Gastroesophageal sphincter (tissue), 4 donors: ENCODE measurements at places on chromosomes 5 and 9.

- ATAC-seq, result no peak
Observed at GRCh38 chr9:92589923-92590322, 54.1 kb upstream of the ECM2 start.

GRCh38 chr9:15253197-15253596, 53.8 kb downstream of the TTC39B start:
- ATAC-seq, result no peak

- peak; percentile 58 for ATAC-seq
Observed at GRCh38 chr5:34833976-34834793, 4.8 kb upstream of the TTC23L start.

GRCh38 chr5:113435575-113435974, 786 bp upstream of the TSSK1B start:
- no peak for ATAC-seq

- ATAC-seq, result no peak
Observed at GRCh38 chr9:86830356-86830755, 117.0 kb downstream of the GAS1 start.

- ATAC-seq, result no peak
Observed at GRCh38 chr9:37340961-37341360, 81.5 kb upstream of the GRHPR start.

- ATAC-seq, result peak; percentile 64
Observed at GRCh38 chr5:140362875-140363630, 3.1 kb downstream of the SLC4A9 start.

- no peak for ATAC-seq
Observed at GRCh38 chr5:17204133-17204489, 13.3 kb upstream of the BASP1 start.

DNA sequence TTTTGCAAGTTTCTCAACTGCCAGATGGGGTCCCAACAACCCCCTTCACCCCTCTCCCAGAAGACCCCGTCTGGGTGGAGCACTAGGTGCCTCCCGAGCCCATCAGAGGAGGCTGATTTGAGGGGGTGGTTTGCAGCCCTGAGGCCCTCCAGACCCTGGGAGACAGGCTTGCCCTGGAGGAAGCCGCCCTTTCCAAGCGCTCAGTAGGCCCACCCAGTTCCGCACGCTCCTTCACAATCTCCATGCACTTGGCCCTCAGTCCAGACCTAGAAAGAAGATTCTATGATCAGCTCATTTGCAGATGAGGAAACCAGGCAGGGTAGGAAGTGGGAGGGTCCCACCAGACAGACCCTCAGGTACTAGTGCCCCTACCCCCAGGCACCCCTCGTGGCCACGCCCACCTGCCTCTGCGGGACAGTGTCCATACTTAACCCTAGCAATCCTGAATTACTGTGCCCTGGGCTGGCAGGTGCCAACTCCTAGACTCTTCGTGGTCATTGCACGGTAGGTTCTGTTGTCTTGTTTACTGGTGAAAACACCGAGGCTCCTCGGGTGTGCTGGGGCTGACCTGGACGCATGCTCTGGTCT, 22.3 kb downstream of the OR2V1 start:
- ATAC-seq, result no peak

- no peak for ATAC-seq
Observed at GRCh38 chr5:116409591-116410296, 164.9 kb downstream of the SEMA6A start.

GRCh38 chr5:167049771-167050567, 1241.5 kb upstream of the WWC1 start:
- ATAC-seq, result no peak

DNA sequence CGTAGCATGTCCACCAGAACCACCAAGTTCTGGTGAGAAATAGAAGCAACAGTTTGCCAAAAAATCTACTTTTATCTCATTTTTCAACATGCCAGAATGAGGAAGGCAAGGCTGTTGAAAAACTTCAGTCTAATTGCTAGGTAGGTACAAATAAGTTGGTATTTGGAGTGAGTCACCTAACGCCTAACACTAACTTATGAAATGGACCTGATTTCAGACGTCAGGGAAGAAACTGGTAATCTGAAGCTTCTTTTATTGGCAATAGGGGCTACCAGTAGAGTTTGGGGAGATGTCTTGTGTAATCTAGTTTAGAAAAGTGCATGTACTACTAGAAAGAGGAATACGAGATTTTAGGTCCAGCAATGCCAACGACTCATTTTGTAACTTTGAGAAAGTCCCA, 4.4 kb upstream of the PDE6A start:
- no peak for ATAC-seq

DNA sequence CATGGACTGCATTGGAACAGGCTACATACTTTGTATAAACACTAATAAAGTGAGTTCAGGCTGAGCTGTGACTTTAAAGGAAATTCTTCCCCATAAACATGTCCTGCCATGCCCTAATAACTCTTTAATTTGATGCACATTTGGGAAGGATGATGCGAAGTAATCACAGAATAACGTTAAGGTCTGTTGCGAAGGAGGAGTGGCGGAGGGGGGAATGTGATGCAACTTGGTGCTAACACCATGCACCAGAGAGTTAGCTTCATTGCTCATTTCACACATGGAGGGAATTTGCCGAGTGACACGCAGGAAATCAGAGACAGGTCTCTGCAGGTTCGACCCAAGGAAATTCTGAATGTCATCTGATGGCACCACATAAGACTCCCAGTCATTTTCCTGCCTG, 32.9 kb downstream of the SLIT3 start:
- ATAC-seq, result no peak

DNA sequence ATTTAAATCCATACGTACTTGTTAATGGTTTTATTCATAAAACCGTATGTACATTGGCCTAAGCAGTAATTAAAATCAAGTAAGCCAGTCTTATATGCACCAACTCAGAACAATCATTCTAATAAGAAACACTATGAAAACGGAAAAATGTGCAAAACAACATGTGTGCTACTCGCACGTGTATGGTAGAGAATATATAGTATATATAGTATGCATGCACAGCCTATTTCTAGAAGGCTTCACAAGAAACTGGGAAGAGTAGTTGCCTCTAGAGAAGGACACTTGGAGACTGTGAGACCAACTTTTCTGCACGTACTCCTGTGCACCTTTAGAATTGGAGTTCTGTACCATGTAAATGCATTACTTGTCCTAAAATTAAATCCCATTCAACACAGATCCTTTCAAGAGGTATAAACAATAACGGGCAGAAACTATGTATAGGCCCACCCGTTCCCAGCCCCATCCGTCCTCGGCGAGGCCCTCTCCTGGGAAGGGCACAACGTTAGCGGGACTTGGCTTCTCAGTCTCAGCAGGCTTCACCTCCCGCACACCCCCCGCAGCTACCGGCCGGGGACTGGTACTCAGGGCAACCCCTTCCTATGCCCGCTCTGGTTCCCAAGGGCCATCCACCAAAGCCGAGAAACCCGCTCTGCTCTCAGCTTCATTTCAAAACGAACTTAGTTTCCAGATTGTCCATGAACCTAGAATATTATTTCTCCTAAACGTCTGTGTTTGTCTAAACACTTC, 2.0 kb downstream of the CDC14B start:
- ATAC-seq, result no peak

GRCh38 chr9:125043631-125044030, 99.7 kb downstream of the SCAI start:
- ATAC-seq, result no peak

GRCh38 chr9:20369391-20369790, 252.9 kb downstream of the MLLT3 start:
- ATAC-seq, result no peak

DNA sequence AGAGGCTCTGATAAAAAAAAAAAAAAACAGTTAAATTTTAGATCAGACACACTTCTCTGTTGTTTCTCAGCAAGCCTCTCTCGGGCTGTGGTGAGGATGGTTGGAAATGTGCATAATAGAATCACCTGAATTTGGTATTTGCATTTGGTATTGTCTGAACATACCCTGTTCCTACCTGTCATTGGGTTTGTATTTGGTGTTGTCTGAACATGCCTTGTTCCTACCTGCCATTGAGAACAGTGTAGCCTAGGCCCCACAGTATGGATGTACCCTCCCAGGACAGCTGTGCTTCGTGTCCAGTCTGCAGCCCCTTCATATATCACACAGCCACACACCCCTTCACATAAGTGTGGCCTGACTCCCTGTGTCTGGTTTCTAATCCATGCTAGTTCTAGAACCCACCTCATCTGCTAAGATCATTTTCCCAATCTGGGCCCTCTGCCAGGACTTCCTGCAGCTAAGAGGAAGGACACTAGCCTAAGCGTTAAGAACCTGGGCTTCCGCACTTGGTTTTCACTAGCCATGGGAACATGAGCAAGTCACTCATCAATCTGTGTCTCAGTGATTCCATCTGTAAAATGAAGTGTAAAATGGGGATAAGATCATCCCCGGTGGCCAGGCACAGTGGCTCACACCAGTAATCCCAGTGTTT, 49.2 kb downstream of the ITGA2 start:
- no peak for ATAC-seq

GRCh38 chr5:144187699-144188294, 17.1 kb downstream of the KCTD16 start:
- ATAC-seq, result peak; percentile 73

- ATAC-seq, result peak; percentile 10
Observed at GRCh38 chr9:136521537-136521936, 24.3 kb downstream of the NOTCH1 start.

- ATAC-seq, result no peak
Observed at GRCh38 chr5:77599679-77600078, 38.8 kb downstream of the OTP start.

DNA sequence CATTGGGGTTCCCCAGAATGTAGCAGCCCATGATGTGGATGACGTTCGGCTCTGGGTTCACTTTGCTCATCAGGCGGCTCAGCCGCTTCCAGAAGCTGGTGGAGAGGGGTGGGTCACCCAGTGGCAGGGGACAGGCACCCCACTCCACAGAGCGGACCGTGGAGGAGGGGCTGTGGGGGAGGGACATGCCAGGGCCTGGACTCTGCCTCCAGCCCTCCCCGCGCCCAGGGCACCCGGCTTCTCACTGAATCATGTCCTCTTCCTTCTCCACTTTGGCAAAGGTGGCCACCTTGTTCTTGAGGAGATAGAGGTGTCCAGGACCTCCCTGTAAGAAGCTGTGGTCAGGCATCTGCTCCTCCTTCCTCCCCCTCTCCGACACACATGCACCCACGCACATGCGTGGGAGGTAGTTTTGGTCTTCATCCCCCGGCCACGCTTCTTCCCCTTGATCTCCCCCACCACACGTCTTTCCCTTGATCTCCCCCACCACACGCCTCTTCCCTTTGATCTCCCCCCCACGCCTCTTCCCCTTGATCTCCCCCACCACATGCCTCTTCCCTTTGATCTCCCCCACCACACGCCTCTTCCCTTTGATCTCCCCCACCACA, 8.9 kb upstream of the ENTPD8 start:
- ATAC-seq, result no peak

DNA sequence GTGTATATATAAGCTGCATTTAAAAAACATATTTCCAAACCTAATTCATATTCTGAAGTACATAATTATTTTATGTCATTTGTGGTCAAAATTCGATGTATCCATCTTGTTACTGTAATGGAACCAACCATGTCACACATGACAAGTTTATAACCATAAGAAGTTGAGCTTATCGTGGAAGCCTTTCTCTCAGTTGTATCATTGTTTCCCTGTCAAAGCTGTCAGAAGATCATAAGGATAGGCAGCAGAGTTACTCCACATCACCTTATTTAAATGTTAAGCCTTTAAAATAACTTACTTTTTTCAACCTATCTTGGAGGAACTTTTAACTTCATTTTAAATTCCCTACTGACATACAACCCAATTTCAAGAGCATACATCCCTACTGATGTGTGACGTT, 841.5 kb downstream of the PTPRD start:
- ATAC-seq, result no peak

- no peak for ATAC-seq
Observed at GRCh38 chr5:14373685-14374084, 207.9 kb upstream of the OTULINL start.

GRCh38 chr5:96297290-96297689, 135.8 kb downstream of the PCSK1 start:
- ATAC-seq, result peak; percentile 66

GRCh38 chr9:130995086-130996011, 13.6 kb upstream of the LAMC3 start:
- peak; percentile 27 for ATAC-seq

DNA sequence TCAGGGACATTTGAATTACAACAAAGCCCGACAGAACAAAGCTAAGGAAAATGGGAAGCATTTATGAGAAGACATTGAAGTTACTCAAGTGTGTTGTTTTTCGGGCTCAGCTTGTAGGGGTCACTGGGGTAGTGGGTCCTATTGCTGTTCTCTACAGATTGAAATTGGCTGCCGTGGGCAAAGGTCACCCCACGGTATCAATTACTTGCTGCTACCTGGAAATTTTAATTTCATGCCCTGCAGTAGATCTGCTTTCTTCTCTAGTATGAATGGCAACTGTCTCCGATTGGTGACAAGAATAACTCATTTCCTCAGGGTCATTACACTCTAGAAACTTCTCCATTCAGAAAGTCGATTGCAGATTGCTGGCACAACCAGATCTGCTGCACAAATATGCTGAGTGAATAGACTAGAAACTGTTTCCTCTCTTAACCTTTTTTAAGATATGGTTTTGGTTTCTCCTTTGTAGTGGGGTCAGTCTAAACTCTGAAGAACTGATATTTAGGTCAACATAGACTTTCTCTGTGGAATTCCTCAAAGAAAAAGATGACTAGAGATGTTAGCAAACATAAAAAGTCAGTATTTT, 454.1 kb downstream of the ARHGEF28 start:
- no peak for ATAC-seq

DNA sequence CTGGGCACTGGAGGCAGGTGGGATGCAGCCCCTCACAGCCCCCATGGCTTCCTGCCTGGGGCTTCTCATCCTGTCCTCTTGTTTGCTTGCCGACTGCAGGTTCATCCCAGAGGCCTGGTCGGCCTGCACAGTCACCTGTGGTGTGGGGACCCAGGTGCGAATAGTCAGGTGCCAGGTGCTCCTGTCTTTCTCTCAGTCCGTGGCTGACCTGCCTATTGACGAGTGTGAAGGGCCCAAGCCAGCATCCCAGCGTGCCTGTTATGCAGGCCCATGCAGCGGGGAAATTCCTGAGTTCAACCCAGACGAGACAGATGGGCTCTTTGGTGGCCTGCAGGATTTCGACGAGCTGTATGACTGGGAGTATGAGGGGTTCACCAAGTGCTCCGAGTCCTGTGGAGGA, 232.7 kb downstream of the ADAMTSL1 start:
- no peak for ATAC-seq
